ENCODE measurements at places on chromosomes 12 and 14.

DNA sequence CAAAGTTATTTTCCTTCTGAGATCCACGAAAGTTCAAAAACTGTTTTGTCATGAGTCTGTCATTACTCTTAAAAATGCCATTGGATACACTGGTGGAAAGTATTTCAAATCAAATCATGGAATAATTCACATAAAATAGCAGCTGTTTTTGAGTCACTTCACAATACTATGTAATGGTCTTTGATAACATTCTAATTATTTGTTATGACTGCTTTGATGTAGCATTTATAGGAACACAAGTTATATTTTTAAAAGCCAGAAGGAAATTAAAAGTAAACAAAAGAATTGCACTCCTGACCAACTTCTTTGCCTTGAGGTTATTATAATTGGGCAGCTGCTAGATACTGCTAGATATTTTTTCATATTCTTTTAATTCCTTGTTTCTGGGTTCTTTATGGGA lies 473.2 kb downstream of the CCER1 start:
- no peak for DNase-seq

DNA sequence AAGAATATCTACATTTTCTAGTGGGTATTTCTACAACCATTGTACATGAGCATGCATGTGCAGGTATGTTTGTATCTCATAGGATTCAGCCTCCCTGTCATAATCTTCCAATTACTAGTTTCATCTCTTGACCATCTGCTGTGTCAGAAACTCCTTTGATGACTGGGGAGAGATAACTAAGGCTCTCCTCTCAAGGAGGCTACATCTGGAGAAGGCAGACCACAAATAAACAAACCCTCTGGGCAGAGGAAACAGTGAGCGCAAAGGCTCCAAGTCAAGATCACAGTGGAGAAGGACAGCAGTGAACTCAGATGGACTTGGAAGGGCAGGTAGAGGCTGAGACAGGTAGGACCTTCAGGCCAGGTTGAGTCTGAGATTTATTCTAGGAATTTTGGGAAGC lies 166.4 kb downstream of the PELI2 start:
- no peak for DNase-seq

DNA sequence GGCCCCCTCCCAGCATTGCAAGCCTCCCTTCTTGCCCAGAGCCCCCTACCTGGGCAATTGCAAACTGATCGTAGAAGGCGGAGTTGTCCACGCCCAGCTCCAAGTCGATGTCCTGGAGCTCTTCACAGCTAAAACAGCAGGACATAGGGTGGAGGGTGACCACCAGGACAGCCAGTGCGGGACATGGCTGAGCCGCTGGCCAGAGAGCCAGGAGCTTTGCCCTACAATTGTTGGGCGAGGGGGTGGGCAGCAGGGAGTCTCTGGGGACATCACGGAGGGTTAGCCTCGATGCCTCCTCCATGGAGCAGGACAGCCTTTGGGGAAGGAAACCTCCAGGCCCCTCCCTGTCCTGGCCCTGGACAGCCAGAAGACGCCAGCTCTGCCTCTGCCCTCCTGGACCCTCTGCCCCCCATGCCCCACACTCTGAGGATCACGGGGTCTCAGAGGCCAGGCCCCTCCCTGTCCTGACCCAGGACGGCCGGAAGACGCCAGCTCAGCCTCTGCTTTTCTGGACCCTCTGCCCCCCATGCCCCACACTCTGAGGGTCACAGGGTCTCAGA lies 9.4 kb downstream of the TMEM179 start:
- no peak for DNase-seq

DNA sequence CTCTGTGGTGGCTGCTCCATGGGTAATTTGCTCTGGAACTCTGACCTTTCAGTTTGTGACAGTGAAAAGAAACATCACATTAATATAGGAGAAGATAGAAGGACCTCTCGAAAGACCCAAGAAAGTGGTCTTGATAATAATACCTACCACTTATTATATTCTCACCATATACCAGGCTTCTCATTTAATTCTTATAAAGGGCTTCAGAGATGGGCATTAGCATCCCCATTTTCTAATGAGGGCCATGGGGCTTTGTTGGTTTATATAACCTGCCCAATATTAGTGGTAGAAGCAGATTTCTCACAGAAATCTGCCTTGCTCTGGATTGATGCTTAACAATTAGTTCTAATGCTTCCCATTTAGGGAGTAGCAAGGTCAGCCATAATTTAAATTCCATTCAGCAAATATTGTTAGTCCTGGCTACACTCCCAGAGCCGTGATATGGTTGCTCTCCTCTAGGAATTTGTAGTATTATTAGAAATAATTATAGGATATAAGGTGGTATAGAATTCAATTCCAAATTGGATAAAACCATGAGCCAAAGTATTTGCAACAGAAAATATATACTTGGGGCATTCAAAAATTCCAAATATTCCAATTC lies 7.4 kb upstream of the AMIGO2 start:
- no peak for DNase-seq

- no peak for DNase-seq
Observed at GRCh38 chr12:54053751-54054741, at the start of gene HOXC4. Gene HOXC4, plus strand, starts transcription at chr12:54053835. Its CDS starts 88 bp downstream, at chr12:54053923.

GRCh38 chr14:24368562-24369252 lies 723 bp downstream of the NFATC4 start:
- DNase-seq = no peak

DNA sequence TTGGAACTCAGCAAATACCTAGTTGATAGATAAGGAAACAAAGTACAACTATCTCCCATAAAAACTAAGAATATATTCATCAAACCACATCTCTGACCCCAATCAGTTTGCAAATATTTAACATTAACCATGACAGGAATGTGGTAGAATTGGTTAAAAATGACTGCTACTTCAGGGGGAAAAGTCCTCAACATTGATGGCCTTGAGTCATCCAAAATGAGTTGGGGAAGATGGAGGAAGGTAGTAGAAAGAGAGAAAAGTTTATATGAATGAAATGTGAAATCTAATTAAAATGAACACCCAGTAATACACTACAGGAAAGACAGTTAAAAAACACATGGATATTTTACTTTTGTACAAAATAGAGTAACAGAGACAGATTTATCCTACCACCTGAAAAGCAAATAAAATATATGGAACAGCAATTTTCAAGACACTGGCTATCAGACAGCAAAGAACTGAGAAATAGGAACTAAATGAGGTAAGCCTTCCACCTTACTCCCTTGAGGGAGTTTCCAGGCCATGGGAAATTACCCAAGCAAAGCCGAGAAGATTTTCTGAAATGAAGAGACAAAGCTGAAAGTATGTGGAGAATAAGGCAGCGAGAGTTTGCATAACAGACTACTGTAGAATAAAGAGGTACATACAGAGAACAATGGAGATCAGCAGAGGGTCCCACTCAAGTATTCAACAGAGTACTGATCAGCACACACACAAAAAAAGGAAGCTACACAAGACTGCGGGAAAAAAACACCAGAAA lies 49.6 kb downstream of the TC2N start:
- no peak for DNase-seq

DNA sequence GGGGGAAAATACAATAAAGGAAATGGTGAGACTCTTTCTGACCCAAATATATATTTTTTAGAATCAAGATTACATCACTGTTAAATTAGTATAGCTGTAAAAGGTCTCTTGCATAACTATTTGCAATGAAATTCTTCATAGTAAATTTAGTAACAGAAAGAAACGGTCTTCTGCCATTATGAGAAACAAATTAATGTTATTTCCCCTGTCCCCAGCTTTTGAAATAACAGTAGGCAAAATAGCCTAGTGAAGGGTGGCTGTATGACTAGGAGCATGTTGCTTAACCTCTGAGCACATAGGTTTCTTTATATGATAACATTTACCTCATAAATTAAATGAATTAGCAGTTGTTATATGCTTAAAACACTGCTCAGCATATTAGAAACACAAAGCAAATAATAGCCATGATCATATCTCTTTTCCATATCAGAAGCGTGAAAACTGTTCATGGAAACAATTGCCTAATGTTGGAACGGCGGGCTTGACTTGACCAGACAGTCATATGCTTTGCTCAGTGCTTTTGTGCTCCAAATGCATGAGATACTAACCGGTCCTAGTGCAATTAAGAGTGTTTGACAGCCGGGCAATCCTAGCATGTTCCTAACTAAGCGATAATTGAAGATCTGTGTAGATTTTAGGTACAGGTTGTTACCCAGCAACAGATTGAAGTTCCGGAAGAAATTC lies 24.0 kb downstream of the BHLHE41 start:
- DNase-seq = no peak

- no peak for DNase-seq
Observed at GRCh38 chr14:61875483-61875882, 113.3 kb downstream of the SNAPC1 start.

GRCh38 chr12:62629413-62629812 lies 162.8 kb downstream of the MON2 start:
- DNase-seq = no peak

DNA sequence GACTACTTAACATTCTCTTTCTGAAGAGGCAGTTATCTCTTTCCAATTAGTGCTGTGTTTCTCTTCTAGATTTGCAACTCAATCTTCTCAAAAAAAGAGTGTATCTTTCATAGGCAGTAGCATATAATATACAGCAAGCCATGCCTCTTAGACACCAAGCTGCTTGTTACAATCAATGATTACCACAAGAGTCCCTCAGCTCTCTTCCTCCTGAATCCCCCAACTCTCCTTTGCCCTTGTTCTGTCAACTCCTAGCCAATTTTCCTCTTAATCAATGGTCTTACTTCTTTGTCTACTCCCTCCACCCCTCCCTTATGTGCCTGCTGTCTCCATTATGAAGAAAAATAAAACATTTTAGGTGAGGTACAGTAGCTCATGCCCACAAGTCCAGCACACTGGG lies 2.6 kb downstream of the TMTC1 start:
- no peak for DNase-seq

GRCh38 chr14:26974965-26975364 lies 377.1 kb upstream of the NOVA1 start:
- DNase-seq = no peak

DNA sequence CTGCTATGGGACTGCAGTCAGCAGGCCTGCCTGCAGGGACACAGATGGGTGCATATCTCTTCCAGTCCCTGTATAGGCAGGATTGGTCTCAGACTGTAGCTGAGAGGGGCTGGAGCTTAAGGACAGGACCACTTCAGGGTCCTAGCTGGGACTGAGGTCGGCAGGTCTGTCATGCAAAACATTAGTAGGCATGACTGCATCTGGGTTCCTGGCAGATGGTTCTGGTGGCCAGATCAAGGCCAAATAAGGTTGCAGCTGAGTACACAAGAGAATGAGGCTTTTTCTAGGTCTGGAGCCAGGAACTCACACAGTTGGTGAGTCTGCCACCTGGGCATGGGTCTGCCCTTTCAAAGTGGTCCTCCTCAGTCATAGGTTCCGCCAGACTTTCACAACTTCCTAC lies 155.8 kb downstream of the TPH2 start:
- DNase-seq = no peak

DNA sequence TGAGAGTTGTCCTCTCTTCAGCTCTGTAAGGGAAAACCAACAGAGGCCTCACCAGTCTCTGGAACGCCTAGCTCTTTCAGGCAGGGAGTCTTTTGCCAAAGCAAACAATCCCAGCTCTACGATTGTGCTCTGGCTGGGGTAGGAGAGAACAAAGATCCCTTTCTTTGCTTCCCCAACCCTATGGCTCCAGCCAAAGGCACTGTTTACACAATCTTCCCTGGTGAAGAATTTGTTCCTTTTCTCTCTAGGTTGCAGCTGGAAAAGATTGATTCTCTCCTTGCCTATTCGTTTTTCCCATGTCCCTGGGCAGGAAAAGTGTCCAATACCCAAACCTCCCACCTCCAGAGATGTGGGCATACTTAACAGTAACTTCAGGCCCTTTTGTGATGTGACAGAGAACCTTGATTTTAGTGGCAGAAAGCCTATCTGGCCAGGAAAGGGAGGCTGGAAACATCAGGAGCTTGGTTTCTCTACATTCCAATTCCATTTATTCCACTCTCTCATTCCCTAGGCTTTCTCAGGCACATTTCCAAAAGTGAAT lies 16.8 kb downstream of the ATP5MC2 start:
- peak; percentile 51 for DNase-seq

- no peak for DNase-seq
Observed at GRCh38 chr12:49707812-49708147, 575 bp upstream of the FMNL3 start.

GRCh38 chr12:115811045-115811444 lies 466.4 kb downstream of the MED13L start:
- DNase-seq = no peak

GRCh38 chr14:48925184-48925583 lies 661.0 kb downstream of the RPS29 start:
- no peak for DNase-seq

DNA sequence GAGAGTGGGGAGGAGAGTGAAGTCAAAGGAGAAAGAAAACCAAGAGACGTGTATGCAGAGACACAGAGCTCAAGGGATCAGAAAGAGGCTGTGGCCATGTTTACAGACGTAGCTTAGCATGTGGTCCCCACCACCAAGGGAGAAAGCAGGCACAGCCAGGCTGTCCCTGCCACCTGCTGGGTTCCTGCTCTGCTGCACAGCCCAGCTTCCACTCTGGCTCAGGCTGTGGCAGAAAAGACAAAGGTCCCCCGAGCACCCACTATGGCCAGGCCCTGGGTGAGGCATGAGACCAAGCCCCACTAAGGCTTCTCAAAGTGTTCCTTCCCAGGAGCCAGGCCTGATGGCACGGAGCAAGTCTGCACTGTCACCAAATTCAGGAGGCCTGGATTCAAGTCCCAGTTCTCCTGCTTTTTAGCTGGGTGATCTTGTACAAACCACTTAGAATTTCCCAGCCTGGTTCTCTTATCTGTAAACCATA lies 25.9 kb upstream of the COL2A1 start:
- no peak for DNase-seq

DNA sequence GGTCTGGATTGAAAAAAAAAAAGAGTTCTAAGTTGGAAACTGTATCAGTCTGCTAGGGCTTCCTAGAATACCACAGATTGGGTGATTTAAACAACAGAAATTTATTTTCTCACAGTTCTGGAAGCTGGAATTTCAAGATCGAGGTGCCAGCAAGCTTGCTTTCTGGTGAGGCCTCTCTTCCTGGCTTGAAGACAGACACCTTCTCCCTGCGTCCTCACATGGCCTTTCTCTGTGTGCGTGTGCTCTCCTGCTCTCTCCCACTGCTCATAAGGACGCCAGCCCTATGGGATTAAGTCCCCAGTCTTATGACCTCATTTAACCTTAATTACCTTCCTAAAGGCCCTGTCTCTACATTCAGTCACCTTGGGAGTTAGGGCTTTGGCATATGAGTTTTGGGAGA lies 215.5 kb downstream of the PIK3C2G start:
- DNase-seq = no peak

GRCh38 chr12:93751864-93752610 lies 74.9 kb downstream of the CRADD start:
- DNase-seq = no peak

Data from hypothalamus (tissue), 51 donors.